Stimulated activated CD8-positive, alpha-beta memory T cell treated with anti-CD3 and anti-CD28 coated beads, Interleukin-4, amount 100 ng/mL, for 1 hour (primary cell): ENCODE measurements at places on chromosomes 5 and 9.

DNA sequence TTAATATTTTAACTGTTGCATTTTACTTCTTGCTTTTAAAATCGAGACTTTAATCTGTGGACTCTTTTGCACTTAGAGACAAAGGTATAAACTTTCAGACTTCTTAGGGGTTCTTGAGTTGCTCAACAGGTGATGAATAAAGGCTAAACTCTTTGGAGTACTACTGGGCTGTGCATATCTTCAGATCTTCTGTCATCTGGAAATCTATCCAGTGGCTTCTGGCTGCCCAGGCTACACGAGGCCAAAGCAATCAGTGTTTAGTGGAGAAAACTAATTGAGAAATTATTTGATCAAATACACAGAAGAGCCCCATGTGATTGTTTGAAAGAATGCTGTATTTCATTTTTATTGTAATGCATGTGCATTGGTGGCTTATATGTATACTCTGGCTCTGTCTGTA is 146.1 kb downstream of the PBX3 start:
- DNase-seq, result no peak

GRCh38 chr9:120435091-120435490 is 144.9 kb downstream of the CDK5RAP2 start:
- no peak for DNase-seq

- no peak for DNase-seq
Observed at GRCh38 chr9:78234810-78235209, 1.1 kb upstream of the CEP78 start.

- DNase-seq, result no peak
Observed at GRCh38 chr5:156182174-156182967, 144.6 kb upstream of the SGCD start.

DNA sequence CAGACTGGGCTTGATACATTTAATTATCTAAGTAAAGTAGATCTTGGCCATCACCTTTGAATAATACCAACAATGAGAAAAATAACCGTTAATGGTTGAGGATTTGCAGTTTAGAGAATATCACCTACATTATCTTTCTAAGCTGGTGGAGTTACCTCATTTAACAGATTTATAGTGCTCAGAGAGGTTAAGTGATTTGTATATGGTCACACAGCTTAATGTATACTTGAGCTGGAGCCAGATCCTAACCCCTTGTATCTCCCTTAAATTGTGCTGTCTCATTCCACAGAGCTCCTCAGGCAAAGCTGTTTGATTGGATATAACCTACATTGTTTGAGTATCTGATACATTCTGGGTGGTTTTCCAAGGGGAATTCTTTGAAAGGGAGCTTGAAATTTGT is 57.8 kb downstream of the INSYN2B start:
- DNase-seq, result no peak
